ENCODE measurements at places on chromosomes 2 and 18. TPM values are rescaled to one million over a fixed set of nuclear protein-coding genes. Genes with fewer than 3 reads are reported as not detected.

The OSBPL6 gene
- 2.0 TPM for total RNA-seq

The HSBP1L1 gene
- total RNA-seq, result 7.0 TPM

GRCh38 chr18:37322492-37323035, 243.0 kb downstream of the CELF4 start:
- no peak for DNase-seq

- no peak for DNase-seq
Measured at GRCh38 chr2:42601076-42601475, 32.6 kb downstream of the MTA3 start.

- no peak for DNase-seq
Measured at GRCh38 chr2:28206762-28207161, 185.9 kb upstream of the FOSL2 start.

DNA sequence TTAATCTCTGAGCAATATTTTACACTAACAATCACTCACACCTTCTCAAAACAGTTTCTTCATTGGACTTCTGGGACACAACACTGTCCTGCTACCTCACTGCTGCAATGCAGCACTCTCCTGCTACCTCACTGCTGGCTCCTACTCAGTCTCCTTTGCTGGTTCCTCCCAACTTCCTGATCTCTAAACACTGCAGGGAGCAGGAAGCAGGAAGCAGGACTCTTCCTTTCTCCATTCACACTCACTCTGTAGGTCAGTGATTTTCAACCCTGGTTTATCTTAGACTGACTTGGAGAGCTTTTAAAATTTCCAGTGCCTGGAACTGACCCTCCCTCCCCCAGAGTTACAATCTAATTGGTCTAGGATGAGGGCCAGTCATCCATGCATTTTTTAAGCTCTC, 243.4 kb upstream of the RBBP8 start:
- no peak for DNase-seq

- DNase-seq, result no peak
Measured at GRCh38 chr2:7986431-7986830, 695.4 kb upstream of the ID2 start.

DNA sequence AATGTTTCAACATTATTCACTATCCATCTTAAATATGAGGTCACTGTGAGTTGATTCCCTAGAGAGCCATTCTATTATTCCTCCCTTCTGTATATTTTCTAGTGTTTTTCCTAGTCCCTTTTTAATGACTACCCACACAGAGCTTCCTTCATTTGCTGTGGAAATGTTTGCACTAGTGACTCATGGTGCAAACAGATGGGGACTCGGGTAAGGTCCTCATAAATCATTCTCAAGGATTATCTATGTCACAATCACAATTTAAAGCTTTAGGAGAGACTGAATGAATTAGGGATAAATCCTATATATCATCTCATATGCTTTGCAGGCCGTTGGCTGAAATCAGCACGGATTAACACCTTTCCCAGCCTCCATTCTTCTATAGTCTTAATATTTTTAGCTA, 159.6 kb downstream of the DCC start:
- no peak for DNase-seq

The EVX2 gene
- total RNA-seq, result not detected

The CTDSP1 gene
- 102 TPM for total RNA-seq

The CELF4 gene
- 4.6 TPM for total RNA-seq

GRCh38 chr2:121350402-121350775, 65.4 kb upstream of the TFCP2L1 start:
- DNase-seq, result no peak

DNA sequence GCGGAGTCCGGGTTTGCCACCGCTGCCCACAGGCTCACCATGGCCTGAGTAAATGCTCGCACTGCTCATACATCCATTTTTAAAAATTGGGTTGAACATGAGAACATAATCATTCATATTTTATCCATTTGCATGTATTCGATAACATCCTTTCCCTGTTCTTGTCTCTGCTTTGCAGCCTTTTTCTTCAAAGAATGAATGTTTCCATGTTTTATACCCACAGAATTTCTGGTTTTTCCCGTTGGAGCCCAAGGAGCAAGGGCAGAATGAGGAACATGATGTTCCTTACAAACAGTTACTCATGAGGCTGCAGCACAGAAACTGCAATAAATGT, 146.5 kb downstream of the CCDC74A start:
- DNase-seq, result no peak

The PNPT1 gene
- 27.5 TPM for total RNA-seq

The CACNB4 gene
- total RNA-seq, result 2.3 TPM

The ABCG5 gene
- total RNA-seq, result not detected

The DYNAP gene
- not detected for total RNA-seq

The ACTR2 gene
- total RNA-seq, result 193 TPM

The SERPINB10 gene
- total RNA-seq, result not detected

The B3GNT7 gene
- 6.5 TPM for total RNA-seq

The ACTR3 gene
- 170 TPM for total RNA-seq

DNA sequence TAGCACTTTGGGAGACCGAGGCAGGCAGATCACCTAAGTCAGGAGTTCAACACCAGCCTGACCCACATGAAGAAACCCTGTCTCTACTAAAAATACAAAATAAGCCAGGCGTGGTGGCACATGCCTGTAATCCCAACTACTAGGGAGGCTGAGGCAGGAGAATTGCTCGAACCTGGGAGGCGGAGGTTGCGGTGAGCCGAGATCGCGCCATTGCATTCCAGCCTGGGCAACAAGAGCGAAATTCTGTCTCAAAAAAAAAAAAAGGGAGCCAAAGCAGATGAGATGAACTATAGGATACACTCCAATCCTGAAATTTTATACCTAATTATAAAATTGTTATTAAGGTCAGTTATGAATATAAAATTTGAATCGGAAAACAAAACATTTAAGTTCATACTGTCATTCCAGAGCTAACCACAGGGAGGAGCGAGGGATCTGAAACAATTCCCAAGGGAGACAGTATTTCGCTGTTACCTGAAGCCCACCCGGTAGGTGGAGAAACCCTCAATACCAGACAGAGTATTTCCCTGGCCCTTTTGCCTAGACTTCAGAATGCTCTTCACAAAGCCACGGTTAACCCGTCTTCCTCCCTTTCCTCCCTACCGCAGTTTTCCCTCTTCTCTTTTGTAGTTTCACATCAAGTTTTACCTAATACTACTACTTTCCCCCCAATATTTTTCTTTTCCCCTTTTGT, 1.4 kb downstream of the PPM1G start:
- peak; percentile 19 for DNase-seq

GRCh38 chr2:29129586-29130281, 14.5 kb downstream of the CLIP4 start:
- no peak for DNase-seq

The EML6 gene
- total RNA-seq, result 2.6 TPM

The ZNF236 gene
- 32.5 TPM for total RNA-seq

GRCh38 chr18:1578505-1578904, 673.8 kb downstream of the ADCYAP1 start:
- no peak for DNase-seq

The NAT8 gene
- total RNA-seq, result not detected

GRCh38 chr2:25331686-25332365, 9.9 kb downstream of the DNMT3A start:
- no peak for DNase-seq
